ENCODE measurements at places on chromosomes 6 and 20. TPM values are rescaled to one million over a fixed set of nuclear protein-coding genes. Genes with fewer than 3 reads are reported as not detected.

The C6orf15 gene
- not detected for total RNA-seq

The PSMB8 gene
- total RNA-seq: 33.3 TPM

DNA sequence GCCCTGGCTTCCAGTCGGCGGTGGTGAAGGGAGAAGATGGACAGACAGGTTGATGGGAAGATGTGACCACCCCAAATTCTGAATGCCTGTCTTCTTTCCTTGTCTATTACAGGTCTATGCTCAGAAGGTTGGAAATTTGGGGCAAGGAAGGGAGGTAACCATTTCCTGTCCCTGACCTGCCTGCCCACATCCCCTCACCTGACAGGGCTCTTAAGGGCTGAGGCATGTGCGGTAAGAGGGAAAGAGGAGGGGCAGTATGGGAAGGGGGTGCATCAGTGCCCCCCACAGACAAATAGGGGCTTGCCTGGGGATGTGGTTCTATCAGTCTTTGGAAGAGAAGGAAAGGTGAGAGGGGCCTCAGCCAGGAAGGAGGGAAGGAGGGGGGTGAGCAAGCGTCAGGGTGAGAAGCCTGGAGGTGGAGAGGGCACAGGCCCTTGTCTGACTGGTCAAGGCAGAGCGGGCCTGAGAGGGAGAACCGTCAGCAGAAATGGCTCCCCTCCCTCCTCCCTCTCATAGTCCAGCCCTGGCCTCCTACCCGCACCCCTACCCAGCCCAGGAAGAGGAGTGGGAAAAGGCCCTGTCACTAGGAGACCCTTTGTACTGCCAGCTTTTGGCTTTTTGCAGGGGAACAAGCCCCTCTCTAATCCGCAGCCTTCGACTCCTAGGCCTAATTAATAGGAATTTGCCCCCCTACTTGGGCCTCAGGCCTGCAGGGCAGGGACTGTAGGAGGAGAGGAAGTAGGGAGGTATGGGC is 104.4 kb upstream of the FOXP4 start:
- no peak for DNase-seq

GRCh38 chr6:131015630-131016263 is 47.3 kb downstream of the EPB41L2 start:
- DNase-seq: peak; percentile 59

- no peak for DNase-seq
Measured at GRCh38 chr6:6221787-6222535, 98.5 kb downstream of the F13A1 start.

- no peak for DNase-seq
Measured at GRCh38 chr6:37177077-37177934, 7.4 kb downstream of the PIM1 start.

Measured in IMR-90 (cell line).